Nucleus accumbens (tissue), 56 donors: ENCODE measurements at places on chromosomes 2 and 18.

DNA sequence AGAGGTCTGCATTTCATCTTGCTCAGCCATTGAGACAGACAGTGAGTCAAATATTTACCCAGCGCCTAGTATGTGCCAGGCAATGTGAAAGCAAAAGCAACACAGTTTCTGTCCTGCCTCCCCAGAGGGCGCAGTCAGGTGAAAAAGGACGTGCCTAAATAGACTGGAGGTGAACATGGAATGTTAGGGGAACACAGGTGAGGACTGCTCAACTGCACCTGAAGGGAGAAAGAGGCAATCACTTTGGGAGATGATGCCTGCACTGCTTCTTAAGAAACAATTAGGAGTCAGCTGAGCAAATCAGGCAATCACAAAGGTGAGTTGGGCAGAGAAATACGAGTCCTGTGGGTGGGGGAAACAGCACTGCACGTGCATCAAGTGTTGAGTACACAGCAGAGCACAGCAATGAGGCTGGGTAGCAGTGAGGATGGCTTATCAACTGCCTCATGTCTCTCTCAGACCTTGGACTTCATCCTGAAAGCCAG lies 218.3 kb upstream of the SMAD7 start:
- no peak for DNase-seq

GRCh38 chr2:1758774-1759610 lies 14.7 kb upstream of the PXDN start:
- DNase-seq: no peak

DNA sequence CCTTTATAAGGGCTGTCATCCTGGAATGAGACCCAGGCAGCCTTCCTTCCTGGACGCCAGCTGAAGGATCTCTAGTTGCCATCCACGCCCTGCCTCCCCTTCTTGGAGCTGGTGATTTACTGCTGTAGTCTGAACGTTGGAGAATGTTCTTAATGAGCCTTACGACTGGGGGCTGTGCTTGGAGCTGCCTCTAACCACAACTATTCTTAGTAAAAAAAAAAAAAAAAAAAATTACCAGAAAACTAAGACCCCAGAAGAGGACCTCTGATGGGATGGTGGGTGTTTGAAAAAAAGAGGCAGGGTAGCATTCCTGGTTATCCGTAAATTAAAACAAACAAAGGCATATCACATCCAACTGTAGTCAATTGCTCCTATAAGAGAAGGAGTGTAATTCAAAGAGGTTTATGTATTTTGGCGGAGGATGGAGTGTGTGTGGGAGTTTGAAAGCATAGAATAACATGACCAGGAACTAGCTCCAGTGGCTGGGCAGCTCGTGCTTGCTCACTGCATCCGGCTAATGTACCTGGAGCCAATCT lies 105.4 kb downstream of the QPCT start:
- DNase-seq: no peak

DNA sequence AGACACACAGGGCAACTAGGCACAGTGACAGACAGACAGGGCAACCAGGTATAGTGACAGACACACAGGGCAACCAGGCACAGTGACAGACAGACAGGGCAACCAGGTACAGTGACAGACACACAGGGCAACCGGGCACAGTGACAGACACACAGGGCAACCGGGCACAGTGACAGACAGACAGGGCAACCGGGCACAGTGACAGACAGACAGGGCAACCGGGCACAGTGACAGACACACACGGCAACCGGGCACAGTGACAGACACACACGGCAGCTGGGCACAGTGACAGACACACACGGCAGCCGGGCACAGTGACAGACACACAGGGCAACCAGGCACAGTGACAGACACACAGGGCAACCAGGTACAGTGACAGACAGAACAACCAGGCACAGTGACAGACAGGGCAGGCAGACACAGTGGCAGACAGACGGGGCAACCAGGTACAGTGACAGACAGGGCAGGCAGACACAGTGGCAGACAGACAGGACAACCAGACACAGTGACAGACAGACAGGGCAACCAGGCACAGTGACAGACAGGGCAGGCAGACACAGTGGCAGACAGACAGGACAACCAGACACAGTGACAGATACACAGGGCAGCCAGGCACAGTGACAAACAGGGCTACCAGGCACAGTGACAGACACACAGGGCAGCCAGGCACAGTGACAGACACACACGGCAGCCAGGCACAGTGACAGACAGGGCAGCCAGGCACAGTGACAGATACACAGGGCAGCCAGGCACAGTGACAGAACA lies 64.7 kb upstream of the RAB6C start:
- DNase-seq: no peak

GRCh38 chr2:213861638-213862037 lies 549.2 kb upstream of the VWC2L start:
- DNase-seq: no peak
